ENCODE measurements at places on chromosomes 7 and 10. TPM values are rescaled to one million over a fixed set of nuclear protein-coding genes. Genes with fewer than 3 reads are reported as not detected.
A peak's percentile ranks its signal among the peaks of the same experiment; 100 is the strongest.

ZNF655 gene
- 52.2 TPM for total RNA-seq

LHFPL3 gene
- total RNA-seq = not detected

PRR15 gene
- total RNA-seq = 3.3 TPM

LRRTM3 gene
- total RNA-seq = 0.16 TPM

MGAM2 gene
- total RNA-seq = 0.20 TPM

OPN1SW gene
- 0.45 TPM for total RNA-seq

CREB5 gene
- total RNA-seq = 0.53 TPM

RPEL1 gene
- total RNA-seq = not detected

GRCh38 chr7:55775051-55775420 is 87.5 kb downstream of the SEPTIN14 start:
- no peak overlapping the region for H3K27ac ChIP-seq
- peak; percentile 55 for DNase-seq
- H3K4me3 ChIP-seq = no peak overlapping the region
- no peaks in the 10 kb centered on the region for H3K36me3 ChIP-seq
- H3K4me1 ChIP-seq = no peaks in the 10 kb centered on the region
- H3K27me3 ChIP-seq = no peaks in the 10 kb centered on the region

- no peaks in the 10 kb centered on the region for H3K27me3 ChIP-seq
- H3K36me3 ChIP-seq = peaks cover 32% of the 10 kb centered on the region
- H3K4me3 ChIP-seq = no peak overlapping the region
- H3K27ac ChIP-seq = no peak overlapping the region
- peaks cover 11% of the 10 kb centered on the region for H3K4me1 ChIP-seq
Measured at GRCh38 chr10:79136236-79137005, 67.7 kb downstream of the ZMIZ1 start.

- no peaks in the 10 kb centered on the region for H3K36me3 ChIP-seq
Measured at GRCh38 chr7:84941291-84941690, 245.6 kb downstream of the SEMA3D start.

GRCh38 chr10:112986544-112987190 is 36.6 kb downstream of the TCF7L2 start:
- peaks cover 10% of the 10 kb centered on the region for H3K4me1 ChIP-seq
- H3K27ac ChIP-seq = no peak overlapping the region
- no peak overlapping the region for H3K4me3 ChIP-seq

DNA sequence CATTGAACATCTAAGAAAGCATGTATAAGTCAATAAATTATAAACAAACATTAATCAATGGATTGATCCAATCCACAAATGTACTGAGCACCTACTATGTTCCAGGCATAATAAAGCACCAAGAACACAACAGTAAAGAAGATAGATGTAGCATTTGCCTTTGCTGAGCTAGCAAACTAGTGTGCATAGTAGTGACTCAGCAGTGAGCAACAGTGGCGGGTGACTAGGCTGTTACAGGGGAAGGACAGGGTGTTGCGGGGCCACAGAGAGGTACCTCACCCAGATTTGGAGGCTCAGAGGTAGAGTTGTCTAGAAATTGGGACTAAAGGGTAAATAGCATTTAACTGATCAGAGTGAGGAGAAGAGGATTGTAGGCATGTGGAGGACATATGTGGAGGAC is 83.6 kb downstream of the NXPH1 start:
- H3K36me3 ChIP-seq = no peaks in the 10 kb centered on the region
- no peak for DNase-seq
- H3K4me1 ChIP-seq = no peaks in the 10 kb centered on the region
- H3K27me3 ChIP-seq = no peaks in the 10 kb centered on the region
- H3K4me3 ChIP-seq = no peak overlapping the region
- no peak overlapping the region for H3K27ac ChIP-seq

- no peaks in the 10 kb centered on the region for H3K36me3 ChIP-seq
- H3K4me3 ChIP-seq = no peak overlapping the region
- no peaks in the 10 kb centered on the region for H3K4me1 ChIP-seq
- no peak overlapping the region for H3K27ac ChIP-seq
- H3K27me3 ChIP-seq = no peaks in the 10 kb centered on the region
Measured at GRCh38 chr10:71451754-71452153, 55.0 kb downstream of the CDH23 start.

DNA sequence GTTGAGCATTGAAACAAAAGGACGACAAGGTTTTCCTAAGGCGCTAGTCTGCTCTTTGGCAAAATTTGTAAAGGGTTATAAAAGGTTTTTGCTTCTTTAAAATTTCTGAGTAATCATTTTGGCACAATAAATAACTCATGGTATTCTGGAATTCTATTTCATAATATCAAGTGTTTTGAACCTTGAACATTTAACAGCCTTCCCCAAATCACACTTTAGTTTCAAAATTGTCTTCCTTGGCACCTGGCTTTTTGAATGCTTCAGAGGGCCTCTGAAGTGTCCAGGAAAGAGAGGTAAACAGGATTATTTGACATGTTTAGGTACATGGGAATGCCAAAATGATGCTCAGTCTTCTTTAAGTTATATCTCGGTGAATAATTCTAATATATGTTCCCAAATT is 220.8 kb downstream of the PHF14 start:
- H3K27ac ChIP-seq = no peak overlapping the region
- no peak overlapping the region for H3K4me3 ChIP-seq
- no peaks in the 10 kb centered on the region for H3K36me3 ChIP-seq
- peaks cover 21% of the 10 kb centered on the region for H3K27me3 ChIP-seq
- peaks cover 7% of the 10 kb centered on the region for H3K4me1 ChIP-seq
- DNase-seq = no peak

DNA sequence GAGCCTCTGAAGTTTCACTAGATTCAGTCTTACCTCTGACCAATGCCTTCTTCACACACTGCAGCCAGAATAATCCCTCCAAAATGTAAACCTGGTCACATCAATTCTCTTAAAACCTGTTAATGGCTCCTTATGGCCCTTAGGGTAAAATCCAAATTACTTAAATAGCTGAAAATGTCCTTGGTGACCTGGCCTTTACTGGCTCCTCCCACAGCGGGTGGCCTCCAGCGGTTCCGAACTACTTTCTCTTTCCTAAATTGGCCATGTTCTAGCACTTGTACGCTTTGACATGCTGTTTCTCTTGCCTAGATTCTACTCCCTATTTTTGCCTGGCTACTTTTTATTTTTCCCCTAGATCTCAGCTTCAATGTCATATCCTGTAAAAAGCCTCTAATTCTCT is 36.1 kb downstream of the AGK start:
- no peaks in the 10 kb centered on the region for H3K4me1 ChIP-seq
- peaks cover 1% of the 10 kb centered on the region for H3K36me3 ChIP-seq
- no peak overlapping the region for H3K27ac ChIP-seq
- H3K4me3 ChIP-seq = no peak overlapping the region

- no peak overlapping the region for H3K27ac ChIP-seq
- H3K27me3 ChIP-seq = no peaks in the 10 kb centered on the region
- no peak overlapping the region for H3K4me3 ChIP-seq
- H3K4me1 ChIP-seq = no peaks in the 10 kb centered on the region
- no peak for DNase-seq
Measured at GRCh38 chr10:89118091-89118490, 89.0 kb downstream of the CH25H start.

- H3K27me3 ChIP-seq = no peaks in the 10 kb centered on the region
- no peak overlapping the region for H3K4me3 ChIP-seq
- peak overlapping the region; percentile 44 for H3K27ac ChIP-seq
- no peaks in the 10 kb centered on the region for H3K36me3 ChIP-seq
- no peaks in the 10 kb centered on the region for H3K4me1 ChIP-seq
Measured at GRCh38 chr10:125514206-125515162, 168.5 kb downstream of the TEX36 start.

- H3K4me1 ChIP-seq = no peaks in the 10 kb centered on the region
- H3K4me3 ChIP-seq = no peak overlapping the region
- no peaks in the 10 kb centered on the region for H3K36me3 ChIP-seq
- H3K27ac ChIP-seq = no peak overlapping the region
Measured at GRCh38 chr7:13077466-13077865, 390.0 kb downstream of the ARL4A start.

- H3K4me1 ChIP-seq = no peaks in the 10 kb centered on the region
- H3K27ac ChIP-seq = no peak overlapping the region
- H3K27me3 ChIP-seq = no peaks in the 10 kb centered on the region
- H3K4me3 ChIP-seq = no peak overlapping the region
- H3K36me3 ChIP-seq = no peaks in the 10 kb centered on the region
- DNase-seq = no peak
Measured at GRCh38 chr10:49023752-49024151, 84.1 kb upstream of the LRRC18 start.

GRCh38 chr7:112665709-112666108 is 124.5 kb downstream of the TMEM168 start:
- peaks cover 3% of the 10 kb centered on the region for H3K4me1 ChIP-seq
- no peak overlapping the region for H3K4me3 ChIP-seq
- no peak overlapping the region for H3K27ac ChIP-seq
- H3K27me3 ChIP-seq = no peaks in the 10 kb centered on the region

DNA sequence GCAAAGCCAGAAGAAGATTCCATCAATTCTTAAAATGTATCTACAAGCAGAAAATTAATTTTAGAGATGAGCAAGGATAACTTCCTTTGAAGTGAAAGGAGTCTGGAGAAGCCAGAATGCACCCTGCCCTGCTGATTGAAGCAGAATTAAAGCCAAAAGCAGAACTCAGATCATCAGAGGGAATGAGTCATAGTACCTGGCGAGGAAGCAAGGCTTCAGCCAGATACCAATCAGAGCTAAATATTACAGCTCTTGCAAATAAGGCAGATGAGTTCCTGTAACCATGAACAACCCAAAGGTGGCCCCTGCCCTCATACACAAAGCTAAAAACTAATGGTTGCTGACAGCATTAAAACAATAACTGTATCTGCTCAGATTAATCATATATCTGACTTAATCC is 10.4 kb downstream of the HTR7 start:
- H3K27me3 ChIP-seq = no peaks in the 10 kb centered on the region
- H3K27ac ChIP-seq = no peak overlapping the region
- H3K4me1 ChIP-seq = no peaks in the 10 kb centered on the region
- no peak overlapping the region for H3K4me3 ChIP-seq
- no peaks in the 10 kb centered on the region for H3K36me3 ChIP-seq

GRCh38 chr10:61398366-61399129 is 54.6 kb downstream of the TMEM26 start:
- no peaks in the 10 kb centered on the region for H3K36me3 ChIP-seq
- H3K27ac ChIP-seq = no peak overlapping the region
- no peaks in the 10 kb centered on the region for H3K4me1 ChIP-seq
- H3K4me3 ChIP-seq = no peak overlapping the region
- no peak for DNase-seq
- H3K27me3 ChIP-seq = no peaks in the 10 kb centered on the region

DNA sequence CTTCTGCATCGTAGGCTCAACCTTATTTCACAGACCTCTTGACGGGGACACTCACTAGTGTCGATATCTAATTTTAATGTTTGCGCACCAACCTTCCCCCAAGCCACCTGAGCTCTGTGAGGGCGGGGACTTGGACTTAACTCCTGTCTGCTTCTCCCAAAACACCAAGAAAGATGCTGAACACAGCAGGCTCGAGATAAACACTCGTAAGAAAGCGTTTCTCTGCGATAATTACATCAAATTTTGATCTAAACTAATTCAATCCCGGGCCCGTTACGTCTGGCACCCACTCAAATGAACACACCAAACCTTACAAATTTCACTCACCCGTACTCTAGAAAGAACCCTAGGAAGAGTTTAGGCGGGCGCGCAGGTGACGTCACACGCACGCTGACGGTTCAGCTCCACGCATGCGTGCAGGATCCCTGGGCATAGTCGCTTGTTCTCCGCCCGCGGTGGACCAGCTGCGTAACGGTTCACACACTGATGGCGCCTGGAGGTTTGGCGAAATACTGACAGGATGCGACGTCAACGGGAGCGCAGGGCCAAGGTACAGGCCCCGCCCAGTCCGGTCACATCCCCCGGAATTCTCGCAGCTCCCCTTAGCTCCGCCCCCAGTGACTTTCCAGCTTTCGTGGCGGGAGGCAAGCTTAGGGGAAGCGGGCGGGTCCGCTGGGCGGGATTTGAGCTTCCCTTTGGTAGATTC is at the start of gene POT1:
POT1 (minus strand) TSS at position 359 of the 706 bp plus-strand sequence. CDS start 32,652 bp downstream, outside the sequence.
- peak within 1 kb of the TSS; percentile 46 for H3K27ac ChIP-seq
- H3K27me3 ChIP-seq = no peaks in the 10 kb centered on the region
- H3K4me1 ChIP-seq = no peaks in the 10 kb centered on the region

- H3K4me3 ChIP-seq = peak overlapping the region; percentile 76
- H3K36me3 ChIP-seq = no peaks in the 10 kb centered on the region
- DNase-seq = peak; percentile 67
- H3K27me3 ChIP-seq = peaks cover 92% of the 10 kb centered on the region
- no peak overlapping the region for H3K27ac ChIP-seq
Measured at GRCh38 chr7:117323305-117323850, 520 bp upstream of the WNT2 start.
